ENCODE measurements at places on chromosomes 13 and 19.

DNA sequence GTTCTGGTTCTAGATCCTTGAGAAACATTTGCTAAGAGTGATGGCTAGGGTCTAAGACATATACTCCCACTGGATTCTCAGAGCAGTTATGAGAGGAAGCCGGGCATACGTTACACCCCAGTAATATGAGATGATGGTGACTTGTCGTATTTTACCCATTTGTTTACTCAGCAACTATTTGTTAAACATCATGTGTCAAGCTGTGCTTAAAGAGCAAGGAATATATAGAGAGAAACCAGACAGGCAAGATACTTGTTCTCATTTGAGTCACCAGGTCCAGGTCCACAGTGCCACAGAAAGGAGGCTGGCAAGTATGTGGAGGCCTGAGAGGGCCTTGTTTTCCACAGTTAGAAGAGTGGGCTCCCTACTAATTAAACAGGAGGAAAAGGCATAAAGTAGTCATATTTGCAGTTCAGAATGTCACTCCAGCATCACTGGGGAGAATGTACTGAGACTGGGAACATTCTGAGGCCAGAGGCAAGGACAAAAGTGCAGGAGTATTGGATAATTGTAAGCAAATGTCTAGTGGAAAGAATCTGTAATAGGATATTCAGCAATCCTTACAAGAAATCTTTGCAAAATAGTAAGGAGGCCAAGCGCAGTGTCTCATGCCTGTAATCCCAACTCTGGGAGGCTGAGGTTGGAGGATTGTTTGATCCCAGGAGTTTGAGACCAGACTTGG is 142.2 kb downstream of the IRS2 start:
- no peak for DNase-seq

- DNase-seq = no peak
Observed at GRCh38 chr13:98384739-98385138, 192.2 kb downstream of the STK24 start.

DNA sequence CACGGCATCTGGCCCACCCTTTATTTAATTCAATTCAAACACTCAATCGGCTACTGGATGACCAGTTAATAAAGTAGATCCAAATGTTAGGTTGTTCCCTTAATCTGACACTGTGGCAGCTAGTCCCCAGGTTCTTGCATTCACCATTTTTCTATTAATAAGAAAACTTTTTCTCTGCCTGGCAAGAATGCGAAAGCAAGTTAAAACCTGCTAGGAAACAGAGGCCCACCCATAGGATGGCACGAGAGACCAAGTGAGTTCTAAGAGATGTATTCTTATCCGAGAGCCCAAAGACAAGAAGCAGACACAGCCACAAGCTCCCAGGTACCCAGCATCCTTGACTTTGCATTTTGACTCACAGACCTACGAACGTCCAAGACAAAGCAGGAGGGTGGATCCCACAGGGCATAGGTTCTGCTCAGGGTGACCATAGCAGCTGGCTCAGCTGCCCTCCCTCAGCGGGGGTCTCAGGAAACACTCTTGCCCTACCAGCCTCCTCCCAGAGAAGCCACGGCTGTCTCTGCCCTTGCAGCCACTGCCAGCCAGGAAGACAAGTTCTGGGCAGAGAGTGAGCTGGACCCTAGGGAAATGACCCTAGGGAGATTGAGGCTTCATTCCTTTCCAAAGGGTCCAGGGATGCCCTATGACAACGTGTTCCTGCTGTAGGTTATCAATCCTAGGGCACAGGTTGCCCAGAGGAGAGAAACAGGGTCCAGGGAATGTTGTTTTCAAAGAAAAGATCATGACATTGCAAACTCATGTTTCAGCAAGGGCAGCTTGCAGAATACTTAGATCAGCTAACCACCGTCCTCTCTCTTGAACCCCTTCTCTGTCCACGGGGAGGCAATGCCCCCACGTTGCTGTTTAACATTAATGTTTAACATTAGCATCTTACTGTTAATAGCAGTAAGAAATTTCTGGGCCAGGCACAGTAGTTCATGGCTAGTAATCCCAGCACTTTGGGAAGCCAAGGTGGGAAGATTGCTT is 147.2 kb upstream of the ZNF507 start:
- no peak for DNase-seq

- DNase-seq = no peak
Observed at GRCh38 chr13:110309661-110310524, 2.8 kb downstream of the COL4A2 start.

- DNase-seq = no peak
Observed at GRCh38 chr19:15828121-15828610, 12.7 kb upstream of the OR10H1 start.

GRCh38 chr19:44005973-44006372 is 3.2 kb downstream of the ZNF230 start:
- no peak for DNase-seq

DNA sequence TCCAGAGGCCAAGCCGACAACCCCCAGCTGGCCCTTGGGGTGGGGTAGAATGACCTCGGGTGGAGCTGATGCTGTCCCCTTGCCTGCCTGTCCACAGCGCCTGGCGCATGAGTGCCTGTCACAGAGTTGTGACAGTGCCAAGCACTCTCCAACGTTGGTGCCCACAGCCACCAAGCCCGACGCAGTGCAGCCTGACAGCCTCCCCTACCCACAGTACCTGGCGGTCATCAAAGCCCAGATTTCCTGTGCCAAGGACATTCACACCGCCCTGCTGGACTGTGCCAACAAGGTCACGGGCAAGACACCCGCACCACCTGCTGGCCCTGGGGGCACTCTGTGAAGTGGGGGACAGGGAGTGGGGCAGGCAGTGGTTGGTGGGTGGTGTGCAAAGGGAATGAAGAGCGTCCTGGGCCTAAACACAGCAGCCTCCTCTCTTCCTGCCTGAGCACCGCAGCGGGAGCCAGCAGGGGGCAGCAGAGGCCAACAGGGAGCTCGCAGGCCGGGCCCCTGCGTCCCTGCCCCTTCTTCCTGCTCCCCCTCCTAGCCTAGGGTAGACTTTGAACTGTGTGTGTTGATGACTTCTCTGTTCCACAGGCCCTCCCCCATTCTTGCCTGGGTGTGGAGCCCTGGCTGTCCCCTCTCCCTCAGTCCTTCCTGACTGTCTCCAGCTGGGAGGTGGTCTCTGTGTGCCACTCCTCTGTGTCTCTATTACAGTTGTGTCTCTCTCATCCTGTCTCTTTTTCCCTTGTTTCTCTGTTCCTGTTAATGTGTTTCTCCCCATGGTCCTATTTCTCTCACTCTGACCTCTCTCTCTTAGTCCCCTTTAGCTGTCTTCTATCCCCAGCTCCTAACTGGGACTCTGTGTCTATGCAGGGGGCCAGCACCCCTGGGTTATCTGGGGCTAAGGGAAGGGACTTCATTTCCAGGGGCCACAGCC is 6.5 kb downstream of the MED29 start:
- DNase-seq = peak; percentile 89

GRCh38 chr19:6587998-6588507 is 2.9 kb downstream of the CD70 start:
- no peak for DNase-seq

GRCh38 chr13:114064450-114065140 is 67.8 kb downstream of the RASA3 start:
- DNase-seq = no peak

DNA sequence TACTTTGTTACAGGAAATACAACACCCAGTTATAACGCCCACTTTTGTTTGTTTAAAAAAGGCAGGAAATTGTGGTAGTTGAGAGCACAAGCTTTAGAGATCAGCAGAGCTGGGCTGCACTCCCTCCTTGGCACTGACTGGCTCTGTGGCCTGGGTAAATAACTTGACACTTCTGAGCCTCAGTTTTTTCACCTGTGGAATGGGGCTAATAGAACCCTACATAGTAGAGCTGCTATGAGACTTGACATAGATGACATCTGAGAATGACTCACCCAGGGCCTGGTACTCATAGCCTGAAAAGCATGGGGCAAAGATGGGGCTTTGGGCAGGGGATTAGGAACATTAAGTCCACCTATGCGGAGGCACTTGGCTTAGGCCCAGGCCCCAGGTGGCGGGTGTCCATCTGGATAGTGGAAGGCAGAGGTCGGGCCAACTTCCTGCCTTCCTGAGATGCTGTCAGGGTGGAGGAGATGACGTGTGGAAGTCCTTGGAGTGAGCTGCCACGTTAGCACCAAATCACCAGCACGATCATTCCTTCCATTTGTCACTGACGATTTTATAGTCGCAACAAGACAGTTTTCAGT is 159.1 kb downstream of the KATNAL1 start:
- DNase-seq = no peak

GRCh38 chr19:1000095-1000494 is at the start of gene GRIN3B:
TSS of gene GRIN3B (plus strand) at chr19:1000419. CDS start at chr19:1000438, 19 bp downstream.
- no peak for DNase-seq

GRCh38 chr19:11092181-11092538 is 2.9 kb downstream of the LDLR start:
- DNase-seq = no peak

GRCh38 chr13:69579351-69579750 is 528.3 kb upstream of the ATXN8OS start:
- no peak for DNase-seq

- no peak for DNase-seq
Observed at GRCh38 chr13:27354379-27354778, 70.0 kb upstream of the GTF3A start.

DNA sequence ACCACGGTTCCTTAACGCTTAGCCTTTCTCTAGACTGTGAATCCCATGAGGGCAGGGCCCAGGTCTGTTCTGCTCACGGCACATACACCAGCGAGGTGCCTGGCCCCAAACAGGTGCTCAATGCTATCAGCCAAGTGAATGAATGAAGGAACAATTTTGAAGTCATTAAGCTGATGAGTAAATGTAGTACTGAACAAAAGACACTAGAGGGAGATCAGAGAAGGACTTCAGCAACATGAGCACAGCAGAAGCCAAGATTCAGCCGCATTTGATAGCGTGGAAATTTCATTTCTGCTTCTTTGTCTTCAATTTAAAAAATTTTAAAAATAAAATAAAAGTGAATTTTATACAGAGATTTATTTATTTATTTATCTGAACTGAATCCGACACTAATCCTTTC is 20.1 kb upstream of the MYO16 start:
- DNase-seq = no peak

- no peak for DNase-seq
Observed at GRCh38 chr19:23558541-23558940, 128.5 kb downstream of the ZNF675 start.

- DNase-seq = no peak
Observed at GRCh38 chr19:19207637-19208572, 3.9 kb upstream of the NCAN start.

- no peak for DNase-seq
Observed at GRCh38 chr19:39539165-39539517, 820 bp downstream of the EID2 start.

- no peak for DNase-seq
Observed at GRCh38 chr13:23622985-23623384, 52.8 kb downstream of the TNFRSF19 start.

DNA sequence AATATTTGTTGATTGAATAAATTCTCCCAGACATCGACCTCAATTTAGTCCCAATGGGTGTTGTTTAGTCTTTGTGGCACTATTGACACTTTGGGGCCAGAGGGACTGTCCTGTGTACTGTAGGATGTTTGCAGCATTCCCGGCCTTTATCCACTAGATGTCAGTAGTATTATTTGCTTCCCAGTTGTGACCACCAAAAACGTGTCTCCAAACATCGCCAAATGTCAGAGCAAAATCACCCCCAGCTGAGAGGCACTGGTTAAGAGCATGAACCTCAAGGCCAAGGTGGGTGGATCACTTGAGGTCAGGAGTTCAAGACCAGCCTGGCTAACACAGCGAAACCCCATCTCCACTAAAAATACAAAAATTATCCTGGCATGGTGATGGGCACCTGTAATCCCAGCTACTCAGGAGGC is 15.4 kb downstream of the NLRP12 start:
- no peak for DNase-seq

GRCh38 chr13:31521435-31521834 is 217.9 kb upstream of the RXFP2 start:
- no peak for DNase-seq

- DNase-seq = no peak
Observed at GRCh38 chr13:44573071-44573470, 3.1 kb downstream of the TSC22D1 start.

- no peak for DNase-seq
Observed at GRCh38 chr13:96728463-96728862, 265.8 kb downstream of the OXGR1 start.

- no peak for DNase-seq
Observed at GRCh38 chr13:104577071-104577815, 1511.0 kb upstream of the SLC10A2 start.

- DNase-seq = no peak
Observed at GRCh38 chr13:97621025-97621424, 187.1 kb downstream of the RAP2A start.

DNA sequence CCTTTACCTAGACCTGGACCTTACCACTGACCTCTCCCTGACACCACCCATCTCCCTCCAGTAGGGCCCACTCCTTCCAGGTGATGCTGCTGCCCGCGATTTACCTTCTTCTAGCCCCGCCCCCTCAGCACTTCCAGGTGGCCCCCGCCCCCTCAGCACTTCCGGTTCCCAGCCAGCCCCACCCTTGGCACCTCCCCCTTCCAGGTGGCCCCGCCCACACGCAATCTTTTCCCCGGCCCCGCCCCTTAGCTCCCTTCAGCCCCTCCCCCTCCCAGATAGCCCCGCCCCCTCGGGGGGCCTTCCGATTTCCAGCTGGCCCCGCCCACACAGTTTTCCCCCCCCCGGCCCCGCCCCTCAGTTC is 586 bp downstream of the LIG1 start:
- peak; percentile 93 for DNase-seq
